ENCODE measurements at places on chromosomes 16 and 17.

DNA sequence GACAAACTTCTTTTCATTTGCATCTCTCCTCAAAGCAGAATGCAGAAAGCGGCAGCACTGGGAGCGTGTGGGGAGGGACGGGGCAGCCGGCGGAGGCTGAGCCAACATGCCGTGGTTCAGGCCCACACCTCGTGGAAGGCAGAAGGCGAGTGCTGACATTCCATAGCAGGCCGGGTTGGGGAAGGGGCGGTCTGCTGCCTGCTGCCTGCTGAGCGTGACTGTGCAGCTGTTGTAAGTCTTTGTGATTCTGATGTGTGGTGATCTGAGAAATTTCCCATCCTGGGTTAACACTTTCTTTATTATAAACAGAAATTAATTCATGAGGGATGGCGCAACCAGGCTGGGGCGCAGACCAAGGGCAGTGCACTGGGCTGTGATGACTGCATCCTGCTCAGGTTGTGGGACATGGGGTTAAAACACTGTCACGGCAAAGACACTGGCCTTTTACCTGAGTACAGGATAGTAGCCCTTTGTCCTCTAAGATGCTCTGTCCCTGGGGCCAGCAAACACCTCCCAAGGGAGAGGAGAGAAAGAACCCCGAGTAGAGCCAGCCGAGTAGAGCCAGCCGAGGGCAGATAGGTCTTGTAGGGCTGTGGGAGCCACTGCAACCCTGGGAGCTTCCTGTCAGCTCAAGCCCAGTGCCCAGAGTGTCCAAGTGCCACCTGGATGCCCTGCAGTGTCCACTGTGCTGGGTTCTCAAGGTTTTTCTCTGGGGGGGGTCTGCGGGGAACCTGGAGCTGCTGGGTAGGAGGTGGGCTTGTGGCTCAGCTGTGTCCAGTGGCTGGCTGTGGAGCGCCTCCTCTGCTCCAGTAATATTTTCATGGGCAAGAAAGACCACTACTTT, 8.8 kb upstream of the DNASE1 start:
- no peak for DNase-seq

- DNase-seq = no peak
These were observed 72.8 kb upstream of the C16orf82 start for GRCh38 chr16:26993963-26994362.

GRCh38 chr17:54882371-54882770, 18.3 kb upstream of the TOM1L1 start:
- DNase-seq = no peak

DNA sequence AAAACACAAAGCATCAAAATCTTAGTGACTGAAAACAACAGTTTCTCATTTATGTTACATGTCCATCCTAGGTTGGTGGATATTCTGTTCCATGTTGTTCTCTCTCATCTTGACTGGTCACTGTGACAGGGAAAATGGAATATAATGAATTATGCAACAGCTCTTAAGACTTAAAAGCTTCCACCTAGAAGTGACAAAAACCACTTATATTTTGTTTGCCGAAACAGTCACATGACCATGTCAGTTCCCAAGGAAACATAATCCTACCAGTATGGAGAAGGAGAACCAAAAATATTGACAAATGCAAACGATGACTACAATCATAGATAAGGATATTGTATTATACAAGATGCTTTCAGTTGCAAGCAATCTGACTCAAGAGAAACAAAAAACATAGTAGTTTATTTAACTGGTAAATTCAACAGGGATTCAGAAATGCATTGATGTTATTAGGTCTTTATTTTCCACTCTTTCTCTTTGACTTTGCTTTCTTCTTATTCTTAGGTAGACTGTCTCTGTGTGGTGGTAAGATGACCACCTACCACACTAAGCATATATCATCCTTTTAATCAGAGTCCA, 103.8 kb downstream of the SSH2 start:
- no peak for DNase-seq

GRCh38 chr16:1610899-1611632, 806 bp downstream of the IFT140 start:
- no peak for DNase-seq

All from stimulated activated CD8-positive, alpha-beta memory T cell treated with anti-CD3 and anti-CD28 coated beads, Interleukin-12 subunit alpha, Interleukin-12 subunit beta, amount 100 ng/mL, for 4 hours (primary cell).